Stimulated activated CD4-positive, alpha-beta T cell treated with anti-CD3 and anti-CD28 coated beads, Interleukin-15, amount 100 ng/mL, for 1 hour (primary cell): ENCODE measurements at places on chromosomes 13 and 19.

DNA sequence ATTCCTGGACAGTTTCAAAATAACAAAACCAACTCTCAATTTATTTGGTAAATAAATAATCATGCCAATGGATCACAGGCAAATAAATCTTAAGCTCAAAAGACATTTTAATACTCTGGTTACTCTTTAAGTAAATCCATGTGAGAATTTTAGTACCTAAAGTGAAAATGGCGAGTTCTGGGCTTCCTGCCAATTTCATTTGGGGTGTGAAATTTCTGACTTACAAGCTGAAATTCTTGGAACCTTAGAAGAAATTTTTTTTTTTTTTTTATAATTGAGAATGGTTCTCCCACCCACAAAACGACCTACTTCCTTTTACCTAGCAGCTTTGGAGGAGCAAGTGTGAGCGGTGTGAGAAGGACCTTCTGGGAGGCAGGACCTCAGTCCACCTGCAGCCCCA, 354.5 kb upstream of the NBEA start:
- no peak for DNase-seq

GRCh38 chr19:31825134-31826094, 476.2 kb upstream of the TSHZ3 start:
- DNase-seq: no peak

DNA sequence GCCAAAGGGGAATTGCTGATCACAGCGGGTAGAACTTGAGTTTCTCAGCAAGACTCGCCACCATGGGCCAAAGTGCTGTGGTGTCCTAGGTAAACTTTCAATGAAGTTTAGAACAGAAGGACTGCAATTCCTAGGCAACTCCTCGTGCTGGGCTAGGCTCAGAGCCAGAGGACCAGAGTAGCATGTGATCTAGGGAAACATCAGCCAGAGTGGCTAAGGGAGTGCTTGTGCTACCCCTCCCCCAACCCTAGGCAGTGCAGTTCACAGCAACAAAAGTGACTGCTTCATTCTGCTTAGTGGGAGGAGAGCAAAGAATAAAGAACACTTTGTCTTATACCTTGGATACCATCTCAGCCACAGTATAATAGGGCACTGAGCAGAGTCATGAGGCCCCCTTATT, 1658.6 kb upstream of the MIR17HG start:
- DNase-seq: no peak

GRCh38 chr13:42394711-42395085, 122.7 kb downstream of the AKAP11 start:
- DNase-seq: no peak

- DNase-seq: no peak
Measured at GRCh38 chr13:112859817-112860190, 109.2 kb upstream of the MCF2L start.

DNA sequence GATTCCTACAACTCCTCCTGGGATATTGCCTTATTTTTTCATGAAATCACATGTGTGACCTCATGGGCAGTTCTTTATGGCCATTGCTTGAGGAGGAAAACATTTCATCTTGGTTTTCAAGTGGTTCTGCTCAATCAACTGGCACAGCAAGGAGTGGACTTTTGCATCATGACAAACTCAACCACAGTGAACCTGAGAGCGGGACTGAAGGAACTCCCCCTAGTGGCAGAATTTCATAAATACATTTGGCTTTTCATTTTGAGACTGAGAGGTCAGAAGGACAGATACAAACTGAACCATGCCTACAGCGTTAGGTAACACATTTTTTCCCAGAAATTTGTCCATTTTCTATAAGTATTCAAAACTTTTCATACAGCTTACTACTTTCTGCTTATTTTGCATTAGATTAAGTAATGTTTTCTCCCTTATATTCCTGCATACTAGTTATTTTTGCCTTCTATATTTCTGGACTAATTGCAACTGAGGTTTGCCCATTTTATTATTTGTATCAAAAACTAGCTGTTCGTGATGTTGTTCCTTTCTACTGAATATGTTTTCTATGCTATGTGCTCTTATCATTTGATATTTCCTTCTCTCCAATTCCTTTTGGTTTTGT, 13.4 kb upstream of the SIGLEC12 start:
- DNase-seq: no peak

DNA sequence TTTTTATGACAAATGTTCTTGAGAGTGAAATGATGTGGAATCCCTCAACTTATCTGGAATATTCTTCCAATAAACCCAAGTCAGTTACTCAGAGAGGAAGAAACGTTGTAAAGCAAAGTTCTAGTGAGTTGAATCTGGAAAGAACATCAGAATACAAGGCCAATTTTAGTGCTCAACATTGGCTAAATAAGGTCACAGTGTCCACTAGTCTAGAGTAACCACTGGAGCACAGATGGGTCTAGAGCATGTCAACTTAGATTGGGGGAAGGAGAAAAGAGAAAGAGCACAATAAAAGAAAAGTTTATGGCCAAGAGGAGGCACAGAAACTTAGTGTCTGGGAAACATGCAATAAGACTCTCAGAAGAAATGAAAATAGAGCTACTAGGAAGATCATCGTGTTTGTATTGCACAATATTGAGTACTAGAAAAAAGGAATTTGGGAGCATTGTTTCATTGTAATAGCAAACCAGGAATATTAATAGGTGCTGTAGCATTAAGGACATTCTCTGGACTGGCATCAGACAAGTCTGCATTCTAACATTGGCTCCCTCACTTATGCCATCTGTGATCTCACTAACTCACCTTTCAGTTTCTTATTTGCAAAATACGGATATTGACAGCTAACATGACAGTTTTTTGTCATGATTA, 1318.5 kb downstream of the PCDH9 start:
- DNase-seq: no peak
